ENCODE measurements at places on chromosomes 6 and 20.

- no peak for DNase-seq
These were observed 9.6 kb upstream of the C6orf132 start for GRCh38 chr6:42152024-42152423.

GRCh38 chr6:35973670-35974222, 50.7 kb downstream of the SLC26A8 start:
- peak; percentile 69 for DNase-seq

GRCh38 chr20:24465159-24465558, 4.3 kb upstream of the SYNDIG1 start:
- DNase-seq: no peak

DNA sequence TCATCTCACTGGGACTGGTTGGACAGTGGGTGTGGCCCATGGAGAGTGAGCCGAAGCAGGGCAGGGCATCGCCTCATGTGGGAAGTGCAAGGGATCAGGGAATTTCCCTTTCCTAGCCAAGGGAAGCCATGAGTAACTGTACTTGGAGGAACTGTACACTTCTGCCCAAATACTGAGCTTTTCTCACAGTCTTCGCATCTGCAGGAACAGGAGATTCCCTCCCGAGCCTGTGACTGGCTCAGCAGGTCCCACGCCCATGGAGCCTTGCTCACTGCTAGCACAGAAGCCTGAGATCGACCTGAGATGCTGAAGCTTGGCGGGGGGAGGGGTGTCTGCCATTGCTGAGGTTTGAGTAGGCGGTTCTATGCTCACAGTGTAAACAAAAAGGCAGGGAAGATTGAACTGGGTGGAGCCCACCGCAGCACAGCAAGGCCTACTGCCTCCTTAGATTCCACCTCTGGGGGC, 10.4 kb upstream of the CALHM5 start:
- DNase-seq: no peak

All from Peyer's patch (tissue), 4 donors.